ENCODE measurements at places on chromosomes 2 and 18. TPM values are rescaled to one million over a fixed set of nuclear protein-coding genes. Genes with fewer than 3 reads are reported as not detected.

GRCh38 chr18:6633310-6633709, 96.2 kb upstream of the ARHGAP28 start:
- H3K27ac ChIP-seq = no peak overlapping the region
- no peak for DNase-seq
- H3K4me1 ChIP-seq = no peaks in the 10 kb centered on the region
- peaks cover 3% of the 10 kb centered on the region for H3K27me3 ChIP-seq

GRCh38 chr2:39513641-39514094, 76.6 kb upstream of the MAP4K3 start:
- H3K27me3 ChIP-seq = no peaks in the 10 kb centered on the region
- peak; percentile 89 for DNase-seq
- peak overlapping the region; percentile 6 for H3K27ac ChIP-seq

- no peak overlapping the region for H3K4me3 ChIP-seq
- H3K27me3 ChIP-seq = no peaks in the 10 kb centered on the region
- no peaks in the 10 kb centered on the region for H3K4me1 ChIP-seq
- DNase-seq = no peak
Observed at GRCh38 chr2:99879481-99879880, 262.9 kb downstream of the AFF3 start.

The ANKRD62 gene
- total RNA-seq = not detected

DNA sequence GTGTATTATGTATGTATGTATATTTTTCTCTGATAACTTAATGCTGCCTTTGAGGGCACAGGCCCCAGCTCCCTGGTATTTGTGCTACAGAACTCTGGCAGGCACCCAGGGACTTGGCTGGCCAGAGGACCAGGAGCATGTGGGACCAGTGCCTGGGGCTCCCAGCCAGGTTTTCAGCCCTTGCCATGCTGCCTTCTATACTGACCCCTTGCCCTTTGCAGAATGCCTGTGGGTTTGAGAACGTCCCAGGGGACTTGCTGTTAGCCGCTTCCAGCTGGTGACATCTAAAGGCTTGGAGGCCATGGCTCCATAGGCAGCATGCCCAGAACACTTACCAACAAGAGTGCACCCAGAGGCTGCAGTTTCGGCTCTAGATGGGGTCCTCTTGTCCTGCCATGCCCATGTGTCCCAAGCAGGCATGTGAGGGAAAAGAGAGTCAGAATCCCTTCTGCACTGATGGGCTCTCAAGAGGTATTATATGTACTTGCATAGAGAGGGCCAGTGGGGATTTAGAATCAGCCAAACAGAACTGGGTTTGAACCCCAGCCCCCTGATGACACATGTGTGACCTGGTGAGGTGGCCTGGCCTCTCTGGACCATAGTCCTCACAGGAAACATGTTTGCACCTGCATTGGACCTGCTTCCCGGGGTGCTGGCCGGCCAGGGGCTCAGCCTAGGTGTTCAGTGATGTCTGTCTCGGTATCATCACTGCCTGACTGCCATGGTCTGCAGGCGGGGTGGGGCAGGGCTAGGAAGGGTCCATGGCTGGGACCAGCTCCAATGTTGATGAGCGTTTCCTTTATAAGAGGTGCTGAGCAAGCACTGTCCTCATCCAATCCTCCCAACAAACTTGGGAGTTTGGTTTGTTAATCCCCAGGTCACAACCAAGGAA, 119.2 kb upstream of the FHL2 start:
- no peaks in the 10 kb centered on the region for H3K36me3 ChIP-seq
- DNase-seq = no peak
- no peak overlapping the region for H3K27ac ChIP-seq
- H3K4me3 ChIP-seq = no peak overlapping the region

- no peaks in the 10 kb centered on the region for H3K36me3 ChIP-seq
- no peak for DNase-seq
- H3K27ac ChIP-seq = no peak overlapping the region
- peaks cover 6% of the 10 kb centered on the region for H3K27me3 ChIP-seq
- H3K4me3 ChIP-seq = no peak overlapping the region
- no peaks in the 10 kb centered on the region for H3K4me1 ChIP-seq
Observed at GRCh38 chr2:67649331-67650261, 252.5 kb downstream of the ETAA1 start.

DNA sequence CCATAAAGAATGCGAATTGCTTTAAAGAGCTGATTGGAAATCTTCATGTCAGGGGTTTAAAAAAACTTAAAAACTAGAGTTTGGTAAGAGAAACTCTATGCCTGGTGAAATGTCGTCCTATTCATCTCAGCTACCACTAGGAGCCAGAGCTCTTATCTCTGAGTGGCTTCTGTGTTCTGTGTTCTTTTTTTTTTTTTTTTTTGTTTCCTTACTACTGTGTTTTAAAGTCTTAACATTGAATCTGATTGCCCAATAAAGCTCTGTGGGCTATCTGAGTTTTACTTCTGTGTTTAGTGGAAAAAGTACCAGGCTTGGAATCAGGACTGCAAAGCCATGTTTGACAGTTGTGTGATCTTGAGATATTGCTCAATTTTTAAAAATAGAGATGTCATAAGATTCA, 494.8 kb downstream of the RIT2 start:
- no peaks in the 10 kb centered on the region for H3K4me1 ChIP-seq
- no peaks in the 10 kb centered on the region for H3K27me3 ChIP-seq
- no peak overlapping the region for H3K27ac ChIP-seq
- DNase-seq = no peak
- no peak overlapping the region for H3K4me3 ChIP-seq

The SERPINB2 gene
- total RNA-seq = not detected

GRCh38 chr18:53686965-53687364, 537.5 kb downstream of the MBD2 start:
- H3K27me3 ChIP-seq = no peaks in the 10 kb centered on the region
- no peak overlapping the region for H3K27ac ChIP-seq
- no peaks in the 10 kb centered on the region for H3K36me3 ChIP-seq
- H3K4me1 ChIP-seq = no peaks in the 10 kb centered on the region
- no peak overlapping the region for H3K4me3 ChIP-seq

DNA sequence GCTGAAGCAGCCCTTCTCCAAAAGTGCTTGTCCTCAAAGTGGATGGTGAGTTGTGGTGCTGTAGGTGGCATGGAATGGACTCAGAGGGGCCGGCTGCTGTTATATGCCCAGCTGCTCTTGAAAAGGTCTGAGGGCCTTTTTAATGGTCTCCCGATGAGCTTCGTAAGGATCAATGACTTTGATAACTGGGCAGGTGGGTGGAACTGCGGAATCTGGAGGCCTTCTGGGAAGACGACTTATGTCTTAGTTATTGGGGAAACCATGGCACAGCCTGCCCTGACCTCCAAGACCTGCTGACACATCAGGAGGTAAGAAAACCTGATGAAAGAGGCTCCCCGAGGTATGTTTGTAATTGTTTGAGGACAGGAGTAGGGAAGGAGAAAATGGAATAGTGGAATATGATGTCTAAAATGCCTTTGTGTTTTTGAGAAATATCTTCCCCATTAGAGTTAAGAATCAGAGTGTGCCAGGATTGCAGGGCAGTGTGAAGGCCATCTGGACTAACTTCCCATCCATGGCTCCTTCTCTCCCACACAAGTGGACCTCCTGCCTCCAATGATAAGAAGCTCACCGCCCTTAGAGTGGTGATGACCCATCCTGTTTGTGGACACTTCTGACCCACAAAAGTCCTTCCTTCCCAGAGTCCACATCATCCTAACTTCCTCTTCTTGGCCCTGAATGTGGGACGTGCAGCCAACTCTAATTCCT, 236.1 kb downstream of the FHOD3 start:
- no peak for DNase-seq
- no peaks in the 10 kb centered on the region for H3K4me1 ChIP-seq
- H3K27ac ChIP-seq = no peak overlapping the region
- no peak overlapping the region for H3K4me3 ChIP-seq
- H3K27me3 ChIP-seq = peaks cover 11% of the 10 kb centered on the region

GRCh38 chr2:171008550-171009205, 79.6 kb downstream of the GORASP2 start:
- no peak overlapping the region for H3K27ac ChIP-seq
- DNase-seq = no peak
- H3K36me3 ChIP-seq = peaks cover 26% of the 10 kb centered on the region
- peaks cover 12% of the 10 kb centered on the region for H3K4me1 ChIP-seq

DNA sequence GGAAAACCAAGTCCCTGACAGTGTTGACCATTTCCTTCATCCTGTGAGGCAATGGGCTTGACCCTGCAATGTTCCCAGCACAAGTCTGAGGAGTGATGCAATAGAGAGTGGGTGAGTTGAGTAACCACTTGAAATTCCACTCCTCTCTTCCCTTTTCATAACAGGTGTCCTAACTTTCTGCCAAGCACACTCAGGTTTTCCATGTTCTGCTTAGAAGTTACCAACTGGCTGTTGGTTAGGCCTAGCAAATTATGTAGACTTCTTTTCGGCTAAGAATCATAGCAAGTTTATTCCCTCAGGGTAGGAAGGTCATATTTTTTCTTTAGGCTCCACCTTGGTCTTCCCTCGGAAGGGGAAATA, 11.5 kb downstream of the GNLY start:
- no peak for DNase-seq
- H3K27ac ChIP-seq = no peak overlapping the region
- peaks cover 18% of the 10 kb centered on the region for H3K4me1 ChIP-seq
- H3K27me3 ChIP-seq = peaks cover 6% of the 10 kb centered on the region

The ZNF521 gene
- total RNA-seq = not detected

The DCDC2C gene
- total RNA-seq = not detected

The RELCH gene
- 15.7 TPM for total RNA-seq

DNA sequence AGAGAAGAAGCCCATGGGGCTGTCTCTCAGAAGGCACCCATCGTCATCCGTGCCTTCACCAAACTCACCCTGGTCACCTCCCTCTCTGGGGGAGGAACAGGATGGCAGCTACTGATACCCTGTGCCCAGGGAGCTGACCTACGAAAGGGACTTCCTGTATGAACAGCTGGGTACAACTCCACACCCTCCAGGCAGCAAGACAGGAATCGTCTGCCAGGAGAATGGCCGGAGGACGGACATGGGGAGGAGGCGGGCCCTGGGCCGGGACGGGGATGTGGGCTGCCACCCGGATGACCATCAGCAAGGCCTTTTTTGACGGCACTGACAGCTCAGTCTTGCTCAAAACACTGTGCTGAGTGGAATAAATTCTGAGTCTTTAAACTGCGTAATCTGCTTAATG, 243.6 kb downstream of the HDAC4 start:
- no peak overlapping the region for H3K4me3 ChIP-seq
- peaks cover 56% of the 10 kb centered on the region for H3K36me3 ChIP-seq
- H3K27me3 ChIP-seq = no peaks in the 10 kb centered on the region
- H3K4me1 ChIP-seq = no peaks in the 10 kb centered on the region
- no peak overlapping the region for H3K27ac ChIP-seq

GRCh38 chr2:52916981-52917380, 850.6 kb upstream of the CHAC2 start:
- no peaks in the 10 kb centered on the region for H3K36me3 ChIP-seq
- no peak overlapping the region for H3K27ac ChIP-seq
- no peaks in the 10 kb centered on the region for H3K4me1 ChIP-seq

All from activated naive CD4-positive, alpha-beta T cell treated with anti-CD3 and anti-CD28 coated beads for 36 hours (primary cell).